Natural killer cell (primary cell): ENCODE measurements at places on chromosomes 4 and X. TPM values are rescaled to one million over a fixed set of nuclear protein-coding genes. Genes with fewer than 3 reads are reported as not detected.
A peak's percentile ranks its signal among the peaks of the same experiment; 100 is the strongest.

- no peak for DNase-seq
- H3K4me1 ChIP-seq = no peaks in the 10 kb centered on the region
- no peak overlapping the region for H3K27ac ChIP-seq
- H3K36me3 ChIP-seq = no peaks in the 10 kb centered on the region
- H3K4me3 ChIP-seq = no peak overlapping the region
Measured at GRCh38 chr4:133565379-133565778, 416.3 kb downstream of the PCDH10 start.

Gene SMARCA1
- not detected for total RNA-seq

Gene ADH1C
- not detected for total RNA-seq

DNA sequence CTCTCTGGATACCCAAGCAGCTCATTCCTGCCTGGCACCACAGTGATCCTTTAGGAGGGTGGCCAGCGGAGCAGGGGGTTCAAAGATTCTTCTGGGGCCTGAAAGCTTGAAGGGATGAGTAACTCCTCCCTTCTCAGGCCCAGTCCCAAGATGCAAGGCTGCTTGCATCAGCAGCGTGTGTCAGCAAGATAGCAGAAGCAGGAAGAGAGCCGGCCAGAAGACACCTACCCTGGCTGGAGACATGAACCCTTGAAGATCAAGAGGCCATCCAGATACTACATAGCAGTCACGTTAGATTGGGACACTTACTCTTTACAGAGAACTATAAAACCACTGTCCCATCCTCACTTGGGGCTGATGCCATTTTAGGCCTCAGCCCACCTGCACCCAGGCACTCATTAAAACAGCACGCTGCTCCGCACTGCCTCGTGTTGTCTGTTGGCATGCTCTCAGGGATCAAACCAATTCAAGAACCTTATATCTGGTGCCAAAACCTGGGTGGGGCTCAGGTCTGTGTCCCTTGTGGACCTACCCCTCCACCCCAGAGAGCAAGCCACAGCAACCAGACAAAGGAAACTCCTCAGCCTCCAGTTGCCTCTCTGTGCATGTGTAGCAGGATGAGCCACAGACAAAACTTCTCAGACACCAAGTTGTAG lies 6.5 kb downstream of the UGT2B17 start:
- no peaks in the 10 kb centered on the region for H3K27me3 ChIP-seq
- no peak for DNase-seq
- no peak overlapping the region for H3K27ac ChIP-seq

GRCh38 chr4:95551653-95552052 lies 2.9 kb upstream of the UNC5C start:
- H3K27me3 ChIP-seq = peaks cover 5% of the 10 kb centered on the region
- H3K4me1 ChIP-seq = peaks cover 17% of the 10 kb centered on the region
- no peak for DNase-seq
- no peak overlapping the region for H3K4me3 ChIP-seq
- no peaks in the 10 kb centered on the region for H3K36me3 ChIP-seq

Gene PLP2
- 29.3 TPM for total RNA-seq

Gene NKX1-1
- not detected for total RNA-seq

Gene MYOZ2
- total RNA-seq = not detected

- peak; percentile 12 for DNase-seq
- H3K4me3 ChIP-seq = peak overlapping the region; percentile 23
- H3K36me3 ChIP-seq = no peaks in the 10 kb centered on the region
- no peaks in the 10 kb centered on the region for H3K27me3 ChIP-seq
Measured at GRCh38 chr4:139735381-139736273, 70.0 kb downstream of the MGST2 start.
